ENCODE measurements at places on chromosomes 11 and 22. TPM values are rescaled to one million over a fixed set of nuclear protein-coding genes. Genes with fewer than 3 reads are reported as not detected.

DNA sequence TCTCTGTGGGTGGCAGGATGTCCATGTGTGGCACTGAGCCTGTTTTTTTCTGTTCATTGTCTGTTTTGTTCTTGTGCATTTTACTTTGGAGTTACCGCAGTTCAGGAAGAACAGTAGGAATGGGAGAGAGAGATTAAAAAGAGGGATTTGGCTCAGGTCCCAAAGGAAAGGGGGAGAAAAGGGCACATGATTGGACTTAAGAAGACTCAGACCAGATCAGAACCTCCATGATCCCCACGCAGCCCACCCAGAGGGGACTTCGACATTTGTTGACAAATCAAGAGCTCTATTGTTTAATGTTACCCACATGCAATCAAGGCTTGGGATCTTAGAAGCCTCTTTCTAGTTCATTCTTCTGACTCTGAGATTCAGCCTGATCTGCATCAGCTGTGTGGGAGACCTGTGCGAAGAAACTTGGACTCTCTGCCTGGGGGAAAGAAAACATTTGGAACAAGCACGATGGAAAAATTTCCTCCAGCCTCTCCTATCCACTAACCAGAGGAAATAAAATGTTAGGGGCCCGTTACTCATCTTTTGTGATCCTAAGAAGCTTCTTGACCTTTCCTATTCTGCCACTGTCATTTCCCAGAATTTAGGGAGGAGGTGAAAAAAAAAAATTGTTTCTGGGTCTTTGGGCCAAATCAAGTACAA, 119.2 kb downstream of the SPON1 start:
- H3K36me3 ChIP-seq = no peaks in the 10 kb centered on the region
- H3K27me3 ChIP-seq = no peaks in the 10 kb centered on the region
- DNase-seq = no peak
- H3K4me3 ChIP-seq = no peak overlapping the region
- H3K4me1 ChIP-seq = no peaks in the 10 kb centered on the region

- H3K36me3 ChIP-seq = no peaks in the 10 kb centered on the region
- H3K4me3 ChIP-seq = peak overlapping the region; percentile 90
- H3K4me1 ChIP-seq = peaks cover 8% of the 10 kb centered on the region
- H3K27ac ChIP-seq = peak overlapping the region; percentile 83
- H3K27me3 ChIP-seq = no peaks in the 10 kb centered on the region
Observed at GRCh38 chr11:32893093-32893342, 407 bp downstream of the QSER1 start.

SLN gene
- not detected for total RNA-seq

DNA sequence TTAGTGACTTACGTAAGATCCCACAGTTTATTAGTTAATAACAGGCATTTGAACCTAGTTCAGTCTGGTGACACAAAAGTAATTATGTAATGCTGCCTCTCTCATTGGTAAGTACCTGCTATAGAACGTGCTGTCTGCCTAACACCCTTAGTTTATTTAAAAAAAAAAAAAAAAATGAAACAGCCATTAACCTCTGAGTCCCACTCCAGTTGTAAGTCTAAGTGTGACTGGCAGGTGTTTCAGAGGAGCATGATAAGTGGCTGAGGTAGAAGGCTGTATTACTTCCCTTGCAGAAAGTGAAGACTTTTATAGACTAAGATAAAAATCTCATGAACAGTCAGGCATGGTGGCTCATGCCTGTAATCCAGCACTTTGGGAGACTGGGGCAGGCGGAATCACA, 140.5 kb downstream of the TRIM44 start:
- no peaks in the 10 kb centered on the region for H3K4me1 ChIP-seq
- no peak for DNase-seq
- no peak overlapping the region for H3K27ac ChIP-seq
- H3K27me3 ChIP-seq = no peaks in the 10 kb centered on the region

DNA sequence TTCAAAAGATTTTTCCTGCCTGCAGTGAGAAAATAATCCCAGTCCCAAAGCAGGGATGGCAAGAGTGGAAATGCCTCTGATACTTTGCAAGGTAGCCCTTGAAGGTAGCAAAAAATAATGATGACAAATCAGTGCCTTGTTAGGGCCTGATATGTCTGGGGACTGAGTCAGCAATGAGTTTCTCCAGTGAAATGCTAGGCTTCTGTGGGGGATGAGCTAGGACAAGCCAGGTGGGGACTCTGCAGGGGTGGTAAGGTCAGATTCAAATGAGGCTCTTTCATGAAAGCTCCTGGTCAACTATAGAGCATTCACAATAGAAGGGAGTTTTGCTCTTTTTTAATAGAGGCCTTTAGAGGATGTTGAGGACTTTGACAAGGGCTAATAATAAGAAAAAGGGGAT, 77.7 kb downstream of the ME3 start:
- peaks cover 43% of the 10 kb centered on the region for H3K4me1 ChIP-seq
- H3K27ac ChIP-seq = no peak overlapping the region
- no peak overlapping the region for H3K4me3 ChIP-seq
- no peak for DNase-seq
- H3K27me3 ChIP-seq = no peaks in the 10 kb centered on the region
- H3K36me3 ChIP-seq = no peaks in the 10 kb centered on the region

DNA sequence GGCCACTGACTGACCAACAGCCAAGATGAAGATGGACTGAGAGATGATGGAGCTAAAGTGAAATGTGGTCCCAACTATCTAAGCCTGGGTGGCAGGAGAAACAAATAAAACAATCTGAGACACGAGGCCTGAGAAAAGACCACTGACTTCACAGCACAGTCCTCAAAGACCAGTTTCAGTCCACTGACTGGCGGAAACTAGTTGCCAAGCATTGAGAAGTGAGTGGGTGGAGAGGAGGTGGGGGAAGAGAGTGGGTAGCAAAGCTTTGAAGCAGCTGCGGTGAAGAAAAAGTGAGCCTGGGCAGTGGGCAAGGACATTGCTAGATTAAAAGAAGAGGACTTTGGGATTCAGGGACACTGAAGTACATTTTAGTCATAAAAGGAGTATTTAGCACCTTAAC, 1.9 kb downstream of the MS4A1 start:
- no peaks in the 10 kb centered on the region for H3K36me3 ChIP-seq
- H3K27ac ChIP-seq = no peak overlapping the region
- H3K4me1 ChIP-seq = no peaks in the 10 kb centered on the region
- H3K4me3 ChIP-seq = no peak overlapping the region

DNA sequence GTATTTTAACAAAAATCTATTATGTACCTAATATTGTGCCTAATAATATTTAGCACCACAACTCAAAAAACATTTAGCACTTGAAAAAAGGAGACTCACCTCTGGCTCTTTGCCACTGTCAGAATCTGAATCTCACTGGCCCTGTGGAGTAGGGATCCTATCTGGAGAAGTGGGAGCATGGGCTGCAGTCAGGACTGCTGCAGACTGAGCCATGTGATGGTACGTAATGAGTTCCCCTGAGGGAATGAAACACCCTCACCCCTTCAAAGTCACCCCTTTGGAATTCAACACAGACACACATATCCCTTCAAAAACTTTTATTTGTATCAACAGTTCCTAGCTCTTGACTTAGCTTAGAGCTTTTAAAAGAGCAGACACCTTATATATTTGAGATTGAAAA, 6.5 kb downstream of the PTPMT1 start:
- peaks cover 41% of the 10 kb centered on the region for H3K36me3 ChIP-seq
- H3K27me3 ChIP-seq = no peaks in the 10 kb centered on the region
- H3K27ac ChIP-seq = no peak overlapping the region
- H3K4me1 ChIP-seq = no peaks in the 10 kb centered on the region
- no peak overlapping the region for H3K4me3 ChIP-seq
- no peak for DNase-seq

OR51E2 gene
- total RNA-seq = not detected

CARD16 gene
- not detected for total RNA-seq

- DNase-seq = no peak
- H3K27me3 ChIP-seq = no peaks in the 10 kb centered on the region
- no peak overlapping the region for H3K27ac ChIP-seq
- H3K36me3 ChIP-seq = no peaks in the 10 kb centered on the region
- H3K4me3 ChIP-seq = no peak overlapping the region
Observed at GRCh38 chr11:82778776-82779175, 45.1 kb upstream of the FAM181B start.

DNA sequence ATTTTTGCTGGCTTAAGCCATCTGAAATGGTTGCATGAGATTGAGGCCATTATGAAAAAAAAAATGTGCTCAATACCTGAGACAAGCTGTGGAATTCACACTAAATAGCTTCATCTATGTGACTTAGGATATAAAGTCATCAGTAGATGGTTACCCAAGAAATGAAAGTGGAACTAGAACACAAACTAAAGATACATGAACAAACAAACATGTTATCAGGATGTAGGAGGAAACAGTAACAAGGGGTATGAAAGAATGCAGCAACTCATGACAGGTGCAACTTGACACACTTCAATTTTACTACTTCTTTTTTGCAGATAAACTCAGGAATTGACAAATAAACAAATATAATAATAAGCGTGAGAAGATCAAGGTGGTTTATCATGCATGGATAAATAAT, 155.0 kb downstream of the WT1 start:
- H3K36me3 ChIP-seq = no peaks in the 10 kb centered on the region
- DNase-seq = no peak
- no peak overlapping the region for H3K4me3 ChIP-seq

IGF2 gene
- 13.4 TPM for total RNA-seq

DNA sequence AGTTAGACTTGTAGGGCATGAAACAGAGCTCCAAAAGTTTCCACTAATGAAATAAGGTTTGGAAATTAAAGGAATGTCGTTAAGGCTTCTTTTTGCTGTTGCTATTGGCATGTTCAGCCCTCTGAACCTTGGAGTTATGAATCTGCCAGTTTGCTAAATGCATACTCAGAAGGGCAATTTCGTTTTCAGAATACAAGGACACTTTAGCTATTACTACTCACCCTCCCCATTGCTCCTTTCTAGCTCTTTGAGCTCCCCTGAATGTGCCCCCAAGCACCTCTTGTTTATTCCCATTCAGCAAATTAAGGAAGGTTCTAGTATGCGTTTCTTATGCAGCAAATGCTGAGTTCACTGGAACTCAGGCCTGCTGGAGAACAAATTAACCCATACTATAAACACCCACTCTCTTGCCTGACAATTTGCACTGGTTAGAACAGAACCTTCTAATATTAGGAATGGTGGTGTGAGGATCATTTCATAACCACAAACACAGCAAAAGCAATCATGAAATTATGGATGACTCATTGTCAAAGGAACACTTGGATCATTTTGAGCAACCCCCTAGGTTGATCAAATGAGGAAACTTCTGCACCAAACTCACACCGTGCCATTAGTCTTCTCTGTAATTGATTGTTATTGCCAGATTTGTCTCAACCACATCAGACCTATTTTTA, 26.2 kb upstream of the LIN7C start:
- no peak overlapping the region for H3K27ac ChIP-seq
- H3K36me3 ChIP-seq = no peaks in the 10 kb centered on the region
- H3K4me3 ChIP-seq = no peak overlapping the region

DNA sequence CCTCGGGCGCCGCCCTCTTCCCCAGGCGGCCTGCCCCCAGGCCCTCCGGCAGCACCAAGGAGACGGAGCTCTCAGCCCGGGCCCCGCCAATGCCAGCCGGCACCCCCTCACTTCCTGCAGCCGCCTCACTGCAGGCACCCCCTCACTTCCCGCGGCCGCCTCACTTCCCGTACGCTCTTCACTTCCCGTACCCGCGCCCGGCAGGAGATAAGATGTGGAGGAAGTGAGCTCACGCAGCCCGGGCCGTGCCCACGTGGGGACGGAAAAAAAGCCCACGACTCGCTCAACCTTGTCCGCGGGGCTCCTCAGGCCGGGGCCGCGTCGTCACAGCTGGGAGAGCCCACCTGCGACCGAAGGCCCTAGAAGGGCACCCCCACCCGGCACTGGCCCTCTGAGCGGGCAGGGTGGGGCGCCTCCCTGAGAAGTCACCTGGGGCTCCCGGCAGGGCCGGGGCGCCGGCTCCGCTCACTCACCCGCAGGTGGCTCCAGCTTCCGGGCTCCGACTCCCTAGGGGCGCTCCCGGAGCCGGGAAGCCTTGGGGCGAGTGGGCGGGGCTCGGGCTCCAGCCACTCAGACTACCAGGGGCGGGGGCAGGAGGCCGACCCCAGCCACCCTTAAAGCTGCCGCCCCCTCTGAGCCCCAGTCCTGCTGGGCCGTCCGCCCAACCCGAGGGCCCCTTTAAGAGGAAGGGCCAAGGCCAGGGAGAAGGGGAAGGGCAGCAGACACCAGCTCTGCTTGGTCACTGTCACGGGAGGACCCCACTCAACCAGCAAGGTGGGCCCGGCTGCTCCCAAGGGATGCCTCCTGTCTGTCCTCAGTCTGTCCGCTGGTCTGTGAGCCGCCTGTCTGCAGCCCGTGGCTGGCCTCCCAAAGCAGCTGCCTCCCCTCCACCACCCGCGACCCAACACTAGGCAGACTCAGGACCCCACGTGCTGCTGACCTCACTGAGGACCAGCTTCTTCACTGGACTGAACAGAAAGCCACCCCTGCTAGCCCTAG, 31.4 kb downstream of the PISD start:
- peak overlapping the region; percentile 59 for H3K27ac ChIP-seq
- peaks cover 51% of the 10 kb centered on the region for H3K4me1 ChIP-seq
- H3K4me3 ChIP-seq = peak overlapping the region; percentile 82
- DNase-seq = peak; percentile 82
- H3K27me3 ChIP-seq = no peaks in the 10 kb centered on the region
